ENCODE measurements at places on chromosomes 7 and 10.

DNA sequence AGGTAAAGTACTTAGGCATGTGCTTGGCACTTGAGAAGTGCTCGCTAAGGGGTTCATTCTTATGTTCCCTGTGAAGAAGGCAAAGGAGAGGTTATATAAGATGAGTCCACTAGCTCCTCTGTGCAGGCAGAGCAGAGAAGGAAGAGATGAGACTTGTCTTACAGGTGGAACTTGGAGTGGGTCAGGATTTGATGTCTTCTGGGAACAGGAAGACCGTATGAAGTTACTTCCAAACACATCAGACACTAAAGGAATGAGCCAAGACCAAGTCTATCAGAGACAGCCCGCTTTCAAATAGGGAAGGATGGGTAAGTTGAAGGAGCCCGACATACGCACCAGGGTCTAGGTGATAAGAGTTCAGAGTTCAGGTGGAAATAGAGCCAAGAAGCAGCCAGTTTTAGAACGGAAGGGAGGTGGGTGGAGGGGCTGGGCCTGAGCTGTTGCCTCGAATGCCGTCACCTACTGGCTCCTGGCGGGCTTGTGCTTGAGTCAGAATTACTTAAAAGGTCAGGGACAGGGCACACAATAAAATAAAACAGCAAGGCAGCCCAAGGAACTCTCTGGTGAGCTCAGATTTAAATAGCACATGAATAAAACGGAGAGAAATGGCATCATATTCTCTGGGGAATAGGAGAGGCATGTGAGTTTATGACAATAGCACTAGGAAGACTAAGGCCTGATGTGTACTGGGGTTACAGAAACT, 56.1 kb upstream of the GRB10 start:
- no peak for DNase-seq

DNA sequence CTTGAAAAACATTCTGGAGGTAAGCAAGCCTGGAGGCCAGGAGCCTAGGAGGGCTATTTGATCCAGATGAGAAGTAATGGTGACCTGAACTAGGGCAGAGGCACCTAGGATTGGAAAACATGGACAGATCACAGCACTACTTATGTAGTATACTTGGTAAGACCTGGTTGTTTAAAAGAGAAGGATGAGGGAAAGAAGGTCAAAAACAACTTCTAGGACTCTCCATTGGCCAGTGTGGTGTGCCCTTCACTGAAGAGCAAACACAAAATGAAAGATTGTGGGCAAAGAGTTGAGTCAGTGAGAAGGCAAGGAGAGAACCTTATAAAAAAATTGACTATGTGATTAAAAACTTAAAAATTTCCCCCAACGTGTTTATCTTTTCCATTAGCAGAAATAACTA, 14.3 kb downstream of the ANKRD1 start:
- DNase-seq: no peak

GRCh38 chr7:46949270-46949931, 632.5 kb downstream of the TNS3 start:
- no peak for DNase-seq

- no peak for DNase-seq
Observed at GRCh38 chr10:24533981-24534380, 189.7 kb downstream of the ARHGAP21 start.

- no peak for DNase-seq
Observed at GRCh38 chr10:102268375-102268888, 23.1 kb downstream of the GBF1 start.

DNA sequence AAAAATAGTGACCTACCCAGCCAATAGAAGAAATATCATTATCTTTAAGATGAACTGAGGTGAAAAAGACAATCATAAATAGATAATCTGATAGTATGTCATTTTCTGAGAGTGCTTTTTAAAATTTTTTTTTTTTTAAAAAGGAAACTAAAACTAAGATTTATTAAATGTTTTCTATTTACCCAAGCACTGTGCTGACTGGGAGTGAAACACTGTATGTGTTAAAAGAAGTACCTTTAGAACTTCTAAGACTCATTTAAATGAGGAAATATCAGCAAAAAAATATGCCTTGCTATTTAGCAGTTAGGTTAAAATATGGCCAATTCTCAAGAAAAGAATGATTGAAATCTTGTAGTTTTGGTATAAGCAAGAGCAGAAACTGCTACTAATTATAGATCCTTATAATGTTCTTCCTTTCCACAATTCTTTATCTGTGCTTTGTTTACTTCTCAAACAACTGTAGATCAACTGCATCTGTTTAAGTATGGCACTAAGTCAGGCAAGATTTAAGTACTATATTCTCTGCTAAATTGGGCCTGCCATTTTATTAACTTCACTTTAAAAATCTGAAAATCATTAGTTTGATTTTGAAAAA, 39.5 kb upstream of the WNT2 start:
- no peak for DNase-seq

GRCh38 chr10:98276311-98276710, 8.3 kb upstream of the LOXL4 start:
- DNase-seq: no peak

- DNase-seq: peak; percentile 11
Observed at GRCh38 chr10:42690449-42691360, 52.3 kb upstream of the ZNF33B start.

GRCh38 chr10:34647875-34648865, 166.9 kb downstream of the PARD3 start:
- DNase-seq: no peak

GRCh38 chr7:112350585-112350984, 99.7 kb upstream of the IFRD1 start:
- no peak for DNase-seq

GRCh38 chr10:43278216-43278615, 11.4 kb upstream of the RASGEF1A start:
- no peak for DNase-seq

DNA sequence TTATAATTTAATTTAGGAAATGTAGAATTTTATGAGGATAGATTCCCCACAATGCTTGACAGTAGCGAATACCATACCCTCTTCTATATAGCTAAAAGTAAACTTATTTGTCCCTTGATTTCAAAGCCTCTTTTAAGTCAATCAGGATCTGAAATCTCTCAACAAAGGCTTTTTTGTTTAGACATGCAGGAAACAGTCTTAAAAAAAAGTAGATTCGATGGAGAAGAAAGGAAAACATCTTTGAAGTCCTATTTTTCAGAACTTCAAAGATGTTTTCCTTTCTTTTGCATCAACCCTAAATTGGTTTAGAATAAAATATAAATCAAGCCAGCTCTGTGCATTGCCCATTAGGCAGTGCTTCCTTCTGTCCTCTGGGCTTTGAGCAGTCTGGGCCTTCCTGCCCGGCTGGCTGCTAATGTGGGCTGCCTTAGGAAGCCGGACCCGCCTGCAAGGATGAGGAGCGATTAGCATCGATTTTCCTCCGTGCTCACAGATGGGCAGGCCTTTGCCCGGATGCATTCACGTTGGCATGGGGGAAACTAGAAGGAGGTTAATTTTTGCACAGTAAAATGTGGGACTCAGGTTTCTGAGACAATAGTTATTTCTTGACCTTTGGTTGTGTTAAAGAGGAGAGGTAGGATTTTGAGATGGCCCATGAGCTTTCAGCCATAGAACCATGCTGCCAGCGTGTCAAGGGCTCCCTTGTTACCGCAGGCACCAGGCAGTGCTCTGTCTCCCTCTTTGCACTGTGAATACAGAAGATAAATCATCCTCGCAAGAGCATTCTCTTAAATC, 15.5 kb downstream of the MSRB2 start:
- no peak for DNase-seq

- no peak for DNase-seq
Observed at GRCh38 chr10:90130321-90131086, 429.1 kb downstream of the KIF20B start.

GRCh38 chr7:147980826-147981813, 609.4 kb upstream of the C7orf33 start:
- no peak for DNase-seq

DNA sequence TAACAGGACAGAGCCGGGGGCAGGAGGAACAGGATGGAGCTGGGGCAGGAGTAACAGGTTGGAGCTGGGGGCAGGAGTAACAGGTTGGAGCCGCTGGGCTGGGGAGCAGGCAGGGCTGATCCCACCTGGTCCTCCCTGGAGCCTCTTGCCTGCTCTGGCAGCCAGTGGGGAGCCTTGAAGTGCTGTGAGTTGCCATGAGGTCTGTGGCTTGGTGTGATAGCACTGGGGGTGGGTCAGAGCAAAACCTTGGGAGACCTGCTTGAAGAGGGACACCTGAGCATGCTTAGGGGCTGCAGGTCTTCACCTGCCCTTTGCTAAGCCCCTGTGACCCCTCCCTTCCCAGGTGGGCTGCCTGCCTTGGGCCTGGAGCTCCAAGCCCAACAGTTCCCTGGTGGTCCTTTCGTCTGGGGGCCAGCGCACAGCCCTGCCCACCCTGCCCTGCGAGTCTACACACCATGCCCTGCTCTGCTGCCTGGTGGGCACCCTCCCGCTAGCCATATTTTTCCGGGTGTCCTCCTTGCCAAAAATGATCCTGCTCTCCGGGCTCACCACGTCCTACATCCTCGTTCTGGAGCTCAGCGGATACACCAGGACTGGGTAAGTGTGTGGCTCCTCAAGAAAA, 111.6 kb downstream of the ADCY1 start:
- no peak for DNase-seq

GRCh38 chr10:3264161-3264761, 91.7 kb upstream of the PITRM1 start:
- DNase-seq: no peak

GRCh38 chr7:79412915-79413314, 40.6 kb downstream of the MAGI2 start:
- no peak for DNase-seq

DNA sequence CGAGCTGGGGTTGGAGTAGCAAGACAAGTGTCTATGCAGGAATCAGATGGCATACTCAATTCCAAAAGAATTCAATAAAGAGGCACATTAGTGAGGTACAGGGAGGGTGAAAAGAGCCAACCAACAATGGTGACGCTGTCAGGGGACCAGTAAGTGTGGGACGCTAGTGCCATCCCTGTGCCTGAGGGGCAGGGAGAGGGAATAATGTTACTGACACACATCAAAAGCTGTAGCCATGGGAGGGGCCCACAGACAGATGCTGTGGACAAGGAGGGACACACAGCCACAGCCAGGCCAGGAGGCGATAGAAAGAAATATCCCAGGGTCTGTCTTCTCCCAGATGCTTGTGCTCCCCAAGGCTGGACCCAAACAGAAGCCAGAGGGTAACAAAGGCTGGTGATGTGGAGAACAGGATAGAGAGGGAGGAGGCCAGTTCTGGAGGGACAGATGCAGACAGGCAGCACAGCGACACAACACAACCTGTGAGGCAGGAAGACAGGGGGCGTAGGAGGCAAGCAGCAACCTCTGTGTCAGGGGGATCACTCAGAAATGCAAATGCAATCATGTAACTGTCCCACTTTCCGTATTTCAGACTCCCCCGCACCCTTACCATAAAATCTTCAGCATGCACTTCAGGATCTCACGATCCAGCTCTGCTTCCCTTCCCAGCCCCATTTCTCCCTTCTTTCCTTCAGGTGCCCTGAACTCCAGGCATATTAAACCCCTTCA, 240.5 kb upstream of the FZD8 start:
- no peak for DNase-seq

DNA sequence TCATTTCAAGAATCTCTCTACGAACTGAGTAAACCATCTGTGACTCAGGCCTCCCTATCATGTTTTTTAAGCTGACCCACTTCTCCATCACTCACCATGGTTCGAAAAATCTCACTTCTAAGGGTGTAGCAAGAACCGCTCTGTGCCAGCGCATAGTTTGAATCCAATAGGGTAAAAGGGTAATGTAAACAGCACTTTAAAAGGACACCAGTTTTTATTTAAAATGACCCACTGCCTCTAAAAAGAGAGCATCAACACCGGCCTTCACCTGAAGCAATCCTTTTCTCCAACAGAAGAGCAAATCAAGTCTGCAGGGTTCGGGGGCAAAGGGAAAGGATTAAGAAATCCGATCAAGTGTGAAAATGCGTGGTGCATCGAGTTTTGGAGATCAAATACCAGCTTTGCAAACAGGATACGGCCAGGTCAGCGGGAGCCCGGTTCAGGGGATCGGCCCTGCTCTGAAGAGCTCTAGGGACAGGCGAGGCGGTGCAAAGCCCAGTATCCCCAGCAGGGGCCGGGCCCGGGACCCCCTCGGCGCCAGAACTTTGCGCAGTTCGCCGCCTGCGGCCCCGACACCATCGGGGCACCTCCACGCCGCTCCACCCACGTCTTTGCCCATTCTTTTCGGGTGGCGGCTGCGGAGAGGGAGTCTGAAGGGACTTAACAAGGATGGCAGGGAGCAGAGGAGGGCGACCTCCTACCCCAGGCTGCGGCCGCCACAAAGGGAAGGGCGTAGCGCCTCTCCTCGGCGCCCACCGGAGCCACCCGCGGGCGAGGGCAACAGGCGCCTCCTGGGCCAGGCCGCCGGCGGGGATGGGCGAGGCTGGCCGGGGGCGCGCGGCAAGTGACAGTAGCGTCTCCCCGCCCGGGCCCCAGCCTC, 842 bp downstream of the NMT2 start:
- DNase-seq: peak; percentile 6

GRCh38 chr10:113362645-113363091, 190.2 kb upstream of the HABP2 start:
- no peak for DNase-seq
